ENCODE measurements at places on chromosomes 12 and 14. TPM values are rescaled to one million over a fixed set of nuclear protein-coding genes. Genes with fewer than 3 reads are reported as not detected.

Gene FZD10
- total RNA-seq: 0.04 TPM

Gene OR4E2
- total RNA-seq: not detected

Gene PRR4
- total RNA-seq: 0.87 TPM

Gene DNAH10
- 0.17 TPM for total RNA-seq

Gene HSPB8
- 49.4 TPM for total RNA-seq

Gene NRXN3
- 0.39 TPM for total RNA-seq

Gene SLC25A21
- not detected for total RNA-seq

Gene BLOC1S1
- total RNA-seq: 160 TPM

Gene RPS29
- 8,566 TPM for total RNA-seq

Gene PRKD1
- 4.4 TPM for total RNA-seq

Gene SYCP3
- not detected for total RNA-seq

Gene PARPBP
- total RNA-seq: 30.0 TPM

Gene SPX
- total RNA-seq: 1.3 TPM

Gene GALNT9
- total RNA-seq: 1.7 TPM

Gene CDH24
- total RNA-seq: 3.3 TPM

Gene ADCY4
- total RNA-seq: not detected

Gene CAPZA3
- not detected for total RNA-seq

Gene CLEC2A
- total RNA-seq: not detected

Gene WIF1
- total RNA-seq: not detected

Gene RIN3
- 1.2 TPM for total RNA-seq

Gene DPF3
- total RNA-seq: 0.06 TPM

Gene GALNT6
- total RNA-seq: not detected

Gene SIX1
- total RNA-seq: 23.3 TPM

Gene LRRK2
- 1.1 TPM for total RNA-seq

Gene SYT1
- total RNA-seq: 5.5 TPM

Gene GALNT16
- total RNA-seq: 0.52 TPM

Data from H4 (cell line).